GOT3 (cell line): ENCODE measurements at places on chromosomes 7 and 10.

DNA sequence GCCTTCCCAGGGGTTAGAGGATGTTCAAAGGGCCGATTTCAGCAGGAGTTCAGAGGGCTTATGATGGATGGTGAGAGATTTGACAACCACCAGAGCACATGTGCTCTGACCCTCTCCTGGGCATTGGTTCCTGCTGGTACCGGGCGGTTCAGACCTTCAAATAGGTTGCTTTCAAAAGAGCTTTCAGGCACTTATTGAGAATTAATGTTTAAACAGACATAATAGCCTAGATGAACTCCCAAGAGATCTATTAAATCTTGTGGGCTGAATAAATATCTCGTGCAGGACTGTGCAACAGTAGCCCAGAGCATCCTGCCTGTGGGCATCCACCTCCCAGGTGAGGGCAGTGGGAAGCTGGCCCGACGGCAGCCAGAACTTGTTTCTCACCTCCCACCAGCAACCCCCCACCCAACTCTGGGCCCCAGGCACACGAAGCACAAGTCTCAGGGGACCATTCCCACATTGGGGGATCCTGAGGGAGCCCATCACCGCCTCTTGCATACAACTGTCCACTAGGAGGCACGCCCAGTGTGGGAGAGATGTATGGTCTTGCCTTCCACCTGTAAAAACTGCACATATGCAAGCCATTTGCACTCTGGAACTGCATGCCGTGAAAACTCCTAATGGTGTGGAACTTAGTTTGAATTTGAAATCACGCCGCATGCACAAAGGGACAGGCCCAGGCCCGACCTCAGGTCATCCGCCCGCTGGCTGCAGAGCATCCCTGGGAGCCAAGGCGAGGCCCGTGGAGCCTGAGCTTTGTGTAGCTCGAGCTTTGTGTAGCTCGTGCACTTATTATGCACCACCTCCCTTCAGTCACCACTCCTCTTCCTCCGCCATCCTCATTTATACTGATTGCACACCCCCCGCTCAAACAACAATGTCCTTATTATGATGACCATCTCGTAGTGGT, 147.8 kb downstream of the ADCY1 start:
- no peak for DNase-seq

DNA sequence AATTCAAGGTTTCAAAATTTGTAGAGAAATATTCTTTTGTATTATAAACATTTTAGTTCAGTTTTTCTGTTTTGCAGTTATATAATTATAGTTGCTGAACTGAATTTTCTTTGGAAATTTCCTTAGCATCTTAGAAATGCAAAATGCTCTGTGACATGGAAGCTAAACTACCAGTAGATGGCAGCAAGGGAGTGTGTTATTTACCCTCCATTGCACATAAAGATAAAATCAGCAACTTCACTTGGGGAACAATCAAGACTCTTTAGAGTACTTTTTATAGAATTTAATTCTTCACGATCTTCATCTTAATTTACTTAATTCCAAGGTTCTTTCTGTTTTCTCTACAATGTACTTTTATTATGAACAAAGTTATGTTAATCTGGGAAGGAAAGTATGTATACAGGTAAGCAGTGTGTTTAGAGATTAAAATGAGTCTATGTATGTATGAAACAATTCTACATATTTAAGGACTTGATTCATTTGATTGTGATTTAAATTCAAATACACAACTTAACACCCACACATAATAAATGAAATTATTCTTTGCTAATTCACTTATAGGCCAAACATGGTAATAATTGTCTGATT, 404.2 kb downstream of the THSD7A start:
- no peak for DNase-seq

- DNase-seq: no peak
Measured at GRCh38 chr7:91683823-91684222, 196.7 kb downstream of the MTERF1 start.

GRCh38 chr10:125055446-125055845, 104.9 kb downstream of the CTBP2 start:
- DNase-seq: no peak

GRCh38 chr7:2090526-2091520, 141.9 kb downstream of the MAD1L1 start:
- DNase-seq: no peak
